CD4-positive, alpha-beta T cell treated with Interleukin-2 at 100 ng/mL for 4 hours (primary cell): ENCODE measurements at places on chromosomes 1 and 21.
A peak's percentile ranks its signal among the peaks of the same experiment; 100 is the strongest.

- no peak for DNase-seq
These were observed 177.3 kb downstream of the PGBD5 start for GRCh38 chr1:230248889-230249270.

GRCh38 chr1:76632136-76632535, 235.1 kb upstream of the ST6GALNAC5 start:
- no peak for DNase-seq

- DNase-seq: no peak
These were observed 57.4 kb upstream of the LBR start for GRCh38 chr1:225485226-225485625.

- DNase-seq: peak; percentile 52
These were observed 11.2 kb downstream of the MEF2D start for GRCh38 chr1:156489166-156489934.

GRCh38 chr21:26798856-26799751, 46.1 kb downstream of the ADAMTS1 start:
- no peak for DNase-seq

DNA sequence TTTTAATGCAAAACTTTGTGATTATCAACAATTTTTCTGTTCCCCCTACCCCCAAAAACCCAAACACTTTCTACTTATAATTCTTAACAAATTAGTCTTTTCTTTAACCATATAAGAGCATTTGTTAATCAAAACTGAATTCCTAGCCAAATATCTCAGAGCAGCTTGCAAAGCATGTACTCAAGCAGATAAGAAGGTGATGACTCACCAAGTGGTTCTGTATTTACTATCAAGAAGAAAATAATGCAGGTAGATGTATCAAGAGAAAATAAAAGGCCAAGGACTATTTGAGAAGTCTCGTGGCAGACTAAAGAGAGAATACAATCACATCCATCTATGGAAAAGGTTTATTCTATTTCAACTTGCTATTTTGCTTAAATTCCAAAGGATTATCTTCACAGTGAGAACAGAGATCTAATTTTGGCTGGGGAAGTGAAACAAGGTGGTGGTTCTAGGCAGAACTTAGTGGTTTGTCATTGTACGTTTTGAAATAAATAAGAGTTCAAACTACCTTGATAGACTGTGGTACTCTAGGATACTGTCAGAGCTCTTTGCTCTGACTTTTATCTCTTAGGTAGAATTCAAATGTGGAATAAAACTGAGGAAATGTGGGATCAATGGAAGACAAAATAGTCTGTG, 94.7 kb upstream of the NRIP1 start:
- DNase-seq: no peak

GRCh38 chr1:93817819-93818569, 61.0 kb downstream of the DNTTIP2 start:
- DNase-seq: peak; percentile 36

- DNase-seq: no peak
These were observed 52.4 kb downstream of the PDE9A start for GRCh38 chr21:42705746-42706374.

GRCh38 chr1:114111731-114112641, 41.7 kb downstream of the SYT6 start:
- no peak for DNase-seq

GRCh38 chr1:12475530-12475934, 142.5 kb downstream of the DHRS3 start:
- no peak for DNase-seq
